Mesenteric fat pad (tissue), 1 donor: ENCODE measurements at places on chromosomes 5 and 9. TPM values are rescaled to one million over a fixed set of nuclear protein-coding genes. Genes with fewer than 3 reads are reported as not detected.

- DNase-seq, result no peak
These were observed 668.6 kb upstream of the DMAC1 start for GRCh38 chr9:8468045-8468637.

DNA sequence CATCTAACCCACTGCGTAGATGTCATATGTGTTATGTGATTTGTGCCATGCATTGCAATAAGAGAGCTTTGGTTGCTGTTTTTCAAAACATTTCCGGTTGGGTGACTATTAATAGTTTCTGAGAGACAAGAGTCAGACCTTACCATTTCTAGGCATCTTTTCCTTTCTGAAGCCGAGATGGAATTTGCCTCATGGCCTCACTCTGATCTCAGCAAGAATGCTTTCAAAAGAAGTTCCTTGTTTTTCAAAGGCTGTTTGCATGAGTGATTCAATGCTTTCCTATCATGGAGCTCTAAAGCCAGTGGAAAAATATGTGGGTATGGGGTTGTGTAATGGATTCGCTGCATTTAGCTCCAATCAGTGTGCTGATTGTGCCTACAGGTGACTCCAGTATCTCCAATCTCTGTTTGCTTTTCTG, 203.1 kb upstream of the PPP1R2B start:
- no peak for DNase-seq

DNA sequence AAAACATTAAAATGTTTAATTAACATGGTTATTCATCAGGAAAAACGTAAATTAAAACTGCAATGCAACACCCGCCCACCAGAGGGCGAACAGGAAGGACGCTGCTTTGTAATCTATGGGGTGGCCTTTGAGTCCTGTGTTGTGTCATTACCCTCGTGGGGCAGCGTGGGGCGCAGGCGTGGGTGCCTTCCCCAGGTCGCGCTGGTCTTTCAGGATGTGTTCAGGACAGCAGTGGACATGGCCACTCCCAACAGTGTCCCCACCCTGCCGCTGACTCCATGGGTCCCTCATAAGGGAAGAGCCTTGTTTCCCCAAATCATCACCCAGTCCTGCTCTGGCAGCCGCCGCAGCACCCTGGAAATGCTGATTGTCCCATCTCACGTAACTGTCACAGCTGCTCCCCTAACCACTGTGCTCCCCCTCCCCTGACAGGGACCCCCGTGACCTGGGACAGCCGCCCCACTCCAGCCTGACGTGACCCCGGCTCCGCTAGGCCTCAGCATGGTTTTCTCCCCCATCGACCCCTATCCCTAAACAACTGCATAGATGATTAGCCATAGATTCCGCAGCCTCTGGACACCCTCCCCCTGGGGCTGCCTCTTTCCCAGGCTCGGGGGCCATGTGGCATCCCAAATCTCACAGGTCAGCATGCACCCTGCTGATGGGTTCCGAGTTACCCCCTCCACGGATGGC, 36.4 kb downstream of the GLT6D1 start:
- DNase-seq, result peak; percentile 81

- DNase-seq, result no peak
These were observed 220.2 kb downstream of the AUH start for GRCh38 chr9:91141407-91141965.

GRCh38 chr9:127950513-127951289, 13.0 kb upstream of the DPM2 start:
- DNase-seq, result no peak

GRCh38 chr5:118891252-118891651, 97.1 kb downstream of the DTWD2 start:
- no peak for DNase-seq

DNA sequence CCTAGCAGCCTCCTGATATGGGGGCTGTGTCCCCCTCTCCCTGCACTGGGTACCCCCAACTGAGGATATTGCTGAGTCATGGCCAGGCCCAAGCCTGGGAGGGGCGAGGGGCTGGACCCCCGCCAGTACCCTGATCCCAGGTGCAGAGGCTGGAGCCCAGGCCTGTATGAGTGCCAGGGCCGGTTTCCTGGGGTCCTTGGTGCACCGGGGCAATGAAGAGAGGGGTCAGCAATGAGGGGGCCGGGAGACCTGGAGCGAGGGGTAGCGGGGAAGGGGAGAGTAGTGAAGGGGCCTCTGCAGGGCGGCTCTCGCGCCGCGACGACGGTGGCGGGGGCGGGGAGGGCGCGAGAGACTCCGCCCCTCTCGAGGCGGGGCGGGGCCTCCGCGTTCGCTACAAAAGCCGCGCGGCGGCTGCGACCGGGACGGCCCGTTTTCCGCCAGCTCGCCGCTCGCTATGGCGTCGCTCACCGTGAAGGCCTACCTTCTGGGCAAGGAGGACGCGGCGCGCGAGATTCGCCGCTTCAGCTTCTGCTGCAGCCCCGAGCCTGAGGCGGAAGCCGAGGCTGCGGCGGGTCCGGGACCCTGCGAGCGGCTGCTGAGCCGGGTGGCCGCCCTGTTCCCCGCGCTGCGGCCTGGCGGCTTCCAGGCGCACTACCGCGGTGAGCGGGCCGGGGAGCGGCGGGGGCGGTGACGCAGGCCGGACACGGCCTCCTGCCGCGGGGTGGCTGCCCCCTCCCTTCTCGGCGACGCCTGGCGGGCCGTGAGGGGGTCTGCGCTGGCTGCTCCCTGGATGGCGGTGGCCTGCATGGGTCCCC, at the start of gene SQSTM1:
Gene SQSTM1 (plus strand): TSS at position 423 of the 815 bp plus-strand sequence. CDS start 32 bp downstream, at position 455.
- DNase-seq, result peak; percentile 97

- DNase-seq, result no peak
These were observed 17.2 kb downstream of the CENPP start for GRCh38 chr9:92342825-92343488.

DNA sequence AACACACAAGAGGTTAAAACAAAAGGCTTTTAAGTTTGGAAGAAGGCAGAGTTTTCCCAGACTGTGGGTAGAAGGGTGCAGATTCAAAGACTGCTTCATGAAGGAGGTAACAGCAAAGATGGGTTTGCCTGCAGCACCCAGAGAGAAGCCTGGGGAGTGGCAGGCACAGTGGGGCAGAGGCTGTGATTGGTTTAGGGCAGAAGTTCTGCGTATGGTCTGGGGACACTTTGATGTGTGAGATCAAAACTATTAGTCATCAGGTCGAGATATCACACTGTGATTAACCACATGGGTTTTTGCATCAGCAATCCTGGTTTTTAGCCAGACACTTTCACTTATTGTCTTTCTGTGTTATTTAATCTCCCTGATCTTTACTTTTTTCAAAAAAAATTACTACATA, 188.8 kb upstream of the GLRA1 start:
- no peak for DNase-seq

DNA sequence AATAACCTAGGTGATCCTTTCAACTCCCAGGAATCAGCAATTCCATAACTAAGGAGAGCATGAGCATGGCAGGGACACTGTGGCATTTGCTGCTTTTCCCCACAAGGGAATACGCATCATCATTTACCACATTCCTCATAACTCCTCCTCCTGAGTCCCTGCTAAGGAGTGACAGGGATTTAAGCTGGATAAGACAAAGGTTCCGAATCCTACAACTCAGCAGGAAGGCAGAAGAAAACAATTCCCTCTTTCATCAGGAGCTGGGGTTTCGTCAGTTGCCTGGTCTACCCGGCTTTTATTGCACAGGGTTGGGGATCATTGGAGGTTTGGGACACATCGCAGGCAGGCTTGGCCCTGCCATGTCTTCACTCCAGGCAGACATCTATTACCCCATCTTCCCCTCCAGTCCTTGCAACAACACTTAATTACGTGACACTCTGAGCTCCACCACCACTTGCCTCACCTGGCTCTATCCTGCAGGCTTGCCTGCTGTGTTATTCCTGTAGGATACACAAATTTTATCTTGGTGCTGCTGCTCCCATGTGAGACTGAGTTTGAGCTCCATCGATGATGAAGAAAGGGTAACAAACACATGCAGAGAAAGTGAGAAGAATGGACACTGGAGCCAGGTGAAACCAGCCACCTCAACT, 563.0 kb upstream of the KLF4 start:
- no peak for DNase-seq

DNA sequence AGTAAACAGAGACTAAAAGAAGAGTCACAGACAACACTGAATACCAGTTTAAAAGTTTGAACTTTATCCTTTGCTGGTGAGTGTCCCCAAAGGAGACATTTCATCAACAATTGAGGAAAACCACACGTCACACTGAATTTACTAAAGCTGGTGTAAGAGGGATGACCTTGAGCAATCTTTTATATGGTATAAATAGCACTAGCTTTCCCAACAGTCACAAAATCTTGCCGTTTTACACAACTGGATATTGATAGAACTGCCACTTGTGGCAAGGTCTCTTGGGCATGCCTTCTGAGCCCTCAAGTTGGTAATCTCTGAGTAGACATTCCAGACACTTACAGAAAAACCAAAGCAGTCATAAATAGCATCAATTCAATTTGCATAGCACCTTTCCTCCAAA, 311.5 kb upstream of the TARS1 start:
- DNase-seq, result no peak

- DNase-seq, result no peak
These were observed 33.2 kb downstream of the TNC start for GRCh38 chr9:115084709-115085108.

- DNase-seq, result no peak
These were observed 20.0 kb upstream of the DCP2 start for GRCh38 chr5:112956606-112957005.

DNA sequence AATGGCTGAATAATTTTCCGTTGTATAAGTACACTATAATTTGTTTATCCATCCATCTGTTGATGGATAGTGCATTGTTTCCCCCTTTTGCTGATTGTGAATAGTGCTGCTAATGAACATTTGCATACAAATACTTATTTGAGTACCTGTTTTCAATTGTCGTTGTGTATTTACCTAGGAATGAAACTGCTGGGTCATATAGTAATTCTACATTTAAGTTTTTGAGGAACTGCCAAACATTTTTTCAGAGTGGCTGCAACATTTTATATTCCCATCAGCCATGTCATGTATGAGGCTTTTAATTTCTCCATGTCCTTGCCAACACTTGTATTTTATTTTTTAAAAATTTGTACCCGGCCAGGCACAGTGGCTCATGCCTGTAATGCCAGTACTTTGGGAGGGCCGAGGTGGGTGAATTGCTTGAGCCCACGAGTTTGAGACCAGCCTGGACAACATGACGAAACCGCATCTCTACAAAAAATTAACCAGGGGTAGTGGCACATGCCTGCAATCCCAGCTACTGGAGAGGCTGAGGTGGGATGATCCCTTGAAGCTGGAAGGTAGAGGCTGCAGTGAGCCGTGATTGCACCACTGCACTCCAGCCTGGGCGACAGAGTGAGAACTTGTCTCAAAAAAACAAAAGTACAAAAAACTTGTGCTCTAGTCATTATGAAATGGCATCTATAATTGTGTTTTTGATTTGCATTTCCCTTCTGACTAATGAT, 2.2 kb upstream of the ANXA6 start:
- DNase-seq, result no peak

GRCh38 chr9:129348890-129349664, 171.0 kb upstream of the IER5L start:
- no peak for DNase-seq

- no peak for DNase-seq
These were observed 17.5 kb downstream of the CYFIP2 start for GRCh38 chr5:157283434-157283833.

- DNase-seq, result no peak
These were observed 223.9 kb upstream of the ADAMTSL1 start for GRCh38 chr9:18250053-18250452.

GRCh38 chr9:36450110-36450732, 50.2 kb upstream of the RNF38 start:
- DNase-seq, result no peak

- DNase-seq, result no peak
These were observed 14.5 kb downstream of the ANP32B start for GRCh38 chr9:97997330-97998276.

- no peak for DNase-seq
These were observed 619.3 kb upstream of the ZNF608 start for GRCh38 chr5:125365747-125366146.

DNA sequence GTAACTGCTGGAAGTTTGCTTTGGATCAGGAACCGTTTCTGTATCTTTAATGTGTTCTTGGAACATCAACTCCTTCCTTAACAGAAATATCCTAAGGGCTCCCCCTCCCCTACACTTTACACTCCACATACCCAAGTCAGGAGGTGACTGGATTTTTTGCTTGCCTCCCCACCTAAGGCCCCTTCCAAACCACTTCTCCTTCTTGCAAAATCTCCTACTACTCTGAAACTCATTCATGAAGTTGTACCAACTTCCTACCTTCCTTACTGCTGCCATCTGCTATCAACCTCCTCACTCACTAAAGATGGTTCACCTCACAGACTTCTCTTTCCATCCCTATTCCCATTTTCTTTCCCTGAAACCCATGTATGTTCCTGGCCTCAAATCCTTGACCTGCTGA, 16.1 kb downstream of the TXN start:
- DNase-seq, result no peak

- no peak for DNase-seq
These were observed 24.0 kb upstream of the GTF3C5 start for GRCh38 chr9:133006731-133007352.

DNA sequence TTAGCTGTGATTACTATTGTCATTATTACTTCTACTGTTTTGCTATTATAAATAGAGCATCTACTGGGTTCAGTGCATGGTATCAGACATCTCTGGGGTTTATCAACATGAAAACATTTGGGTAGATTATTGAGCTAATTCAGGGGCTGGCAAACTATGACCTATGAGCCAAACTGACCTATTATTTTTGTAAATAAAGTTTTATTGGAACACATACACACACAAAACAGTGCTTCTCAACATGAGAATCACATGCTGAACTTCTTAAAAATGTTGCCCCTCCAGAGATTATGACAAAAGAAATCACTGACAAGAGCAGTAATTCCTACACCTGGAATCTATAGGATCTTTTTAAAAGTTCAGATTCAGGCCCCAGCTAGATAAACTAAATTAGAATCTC, 30.4 kb downstream of the SLC31A2 start:
- DNase-seq, result no peak

- DNase-seq, result no peak
These were observed 36.7 kb downstream of the ZNF618 start for GRCh38 chr9:113912816-113913215.

GRCh38 chr5:108900668-108901067, 153.0 kb downstream of the FER start:
- DNase-seq, result no peak

The ZNF454 gene
- total RNA-seq, result 1.8 TPM

The CCNJL gene
- total RNA-seq, result 0.80 TPM

The ADAMTS2 gene
- total RNA-seq, result 79.4 TPM

The HK3 gene
- 41.1 TPM for total RNA-seq

The KLHL9 gene
- total RNA-seq, result 17.8 TPM

The GRM6 gene
- total RNA-seq, result not detected

The FCHSD1 gene
- total RNA-seq, result 11.5 TPM

The OGN gene
- 9.4 TPM for total RNA-seq

The CAMK4 gene
- 0.42 TPM for total RNA-seq
